Activated CD4-positive, alpha-beta T cell treated with anti-CD3 and anti-CD28 coated beads for 36 hours (primary cell): ENCODE measurements at places on chromosomes 1 and 21.

- DNase-seq: no peak
Measured at GRCh38 chr21:34885125-34885524, 164.0 kb downstream of the RUNX1 start.

DNA sequence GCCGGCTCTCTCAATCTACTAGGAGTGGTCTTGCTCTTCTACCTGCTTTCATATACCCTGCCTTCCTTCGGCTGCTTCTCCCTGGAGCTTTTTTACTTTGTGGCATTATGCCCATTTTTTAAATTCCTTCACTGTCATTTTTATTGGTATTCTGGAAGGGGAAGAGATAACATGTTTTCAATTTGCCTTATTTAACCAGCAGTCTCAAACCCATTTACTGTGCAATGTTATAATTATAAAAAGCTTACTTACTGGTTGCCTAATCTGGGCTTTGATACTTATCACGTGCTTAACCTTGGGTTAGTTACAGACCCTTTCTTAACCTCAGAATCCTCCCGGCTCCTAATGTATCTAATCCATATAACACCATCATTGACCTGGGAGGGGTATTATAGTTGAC is 128.1 kb downstream of the SIPA1L2 start:
- no peak for DNase-seq

DNA sequence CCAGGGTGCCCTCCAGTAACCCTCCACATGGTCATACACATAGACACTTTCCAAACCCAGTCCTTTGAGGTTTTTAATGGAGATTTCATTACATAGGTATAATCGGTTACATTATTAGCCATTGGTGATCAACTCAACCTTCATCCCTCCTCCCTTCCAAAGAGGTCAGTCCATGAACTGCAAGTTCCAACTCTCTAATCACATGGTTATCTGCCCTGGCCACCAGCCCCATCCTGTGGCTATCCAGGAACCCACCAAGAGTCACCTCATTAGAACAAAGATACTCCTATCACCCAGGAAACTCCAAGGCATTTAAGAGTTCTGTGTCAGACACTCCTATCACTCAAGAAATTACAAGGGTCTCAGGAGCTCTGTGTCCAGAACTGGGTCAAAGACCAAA is 12.2 kb downstream of the ATP1A4 start:
- no peak for DNase-seq

DNA sequence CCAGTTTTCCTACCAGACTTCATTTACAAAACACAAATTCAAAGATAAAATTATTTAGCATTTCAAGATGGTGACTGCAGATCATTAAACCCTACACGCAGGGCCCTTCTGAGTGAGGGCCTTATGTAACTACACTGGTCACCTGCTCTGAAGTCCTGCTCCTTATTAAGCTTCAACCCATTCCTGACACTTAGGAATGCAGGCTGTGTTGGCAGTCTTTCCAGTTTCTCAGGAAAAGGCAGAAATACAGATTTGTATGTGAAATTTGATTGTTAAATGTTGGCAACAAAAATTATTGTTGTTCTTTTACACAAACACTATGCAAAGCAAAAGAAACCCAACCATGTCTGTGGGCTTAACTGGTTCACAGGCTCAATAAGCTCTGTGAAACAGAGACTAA is 25.8 kb upstream of the BCAS2 start:
- DNase-seq: no peak

DNA sequence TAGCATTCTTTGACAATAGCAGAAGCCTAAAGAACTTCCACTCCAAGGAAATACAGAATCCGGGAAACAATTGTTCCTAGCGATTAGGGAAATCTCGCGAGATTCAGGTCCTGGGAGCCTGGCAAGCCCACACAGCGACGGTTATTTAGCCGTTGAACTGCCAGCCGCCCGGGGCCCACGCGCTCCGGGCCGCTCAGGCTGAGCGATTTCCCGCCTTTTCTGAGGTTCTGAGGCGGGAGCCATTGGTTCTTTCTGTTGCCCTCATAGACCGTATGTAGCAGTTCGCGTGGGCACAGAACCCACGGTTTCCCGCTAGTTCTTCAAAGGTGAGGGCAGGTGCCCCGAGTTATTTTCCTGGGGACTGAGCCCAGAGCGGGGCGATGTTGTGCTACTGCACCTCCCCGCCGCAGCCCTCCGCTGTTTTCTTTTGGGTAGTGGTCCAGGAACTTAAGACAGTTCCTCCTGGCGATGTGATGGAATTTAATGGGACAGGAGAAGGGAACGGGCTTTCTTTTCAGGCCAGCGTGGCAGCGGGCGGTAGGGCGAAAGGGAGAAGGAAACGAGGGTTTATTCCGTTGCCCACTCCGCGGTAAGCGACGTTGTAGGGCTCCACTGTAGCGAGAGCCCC is at the start of gene SYCP1:
Gene SYCP1, plus strand, starts transcription at position 171 of the 628 bp plus-strand sequence. CDS start 602 bp downstream, outside the sequence.
- DNase-seq: peak; percentile 20

GRCh38 chr1:87212431-87213134 is 116.1 kb upstream of the LMO4 start:
- DNase-seq: no peak

DNA sequence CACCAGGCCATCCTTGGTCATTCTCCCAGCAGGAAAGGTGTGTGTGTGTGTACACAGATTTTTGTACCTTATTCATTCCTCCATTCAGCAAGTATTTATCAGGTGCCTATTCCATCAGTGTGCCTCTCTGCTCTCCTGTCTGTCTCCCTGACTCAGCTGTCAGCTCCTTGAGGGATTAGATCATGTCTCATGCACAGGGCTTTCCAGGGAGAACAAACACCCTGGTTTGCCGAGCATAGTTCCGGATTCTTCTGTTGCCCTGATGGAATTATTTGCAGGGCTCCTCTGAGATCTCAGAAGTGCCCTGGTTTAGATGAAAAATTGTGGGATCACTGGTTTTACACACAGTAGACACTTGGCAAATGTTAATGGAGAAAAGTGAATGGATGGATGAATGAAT is 8.1 kb upstream of the SDHB start:
- DNase-seq: no peak

GRCh38 chr21:40373761-40374160 is 473.2 kb downstream of the DSCAM start:
- no peak for DNase-seq

DNA sequence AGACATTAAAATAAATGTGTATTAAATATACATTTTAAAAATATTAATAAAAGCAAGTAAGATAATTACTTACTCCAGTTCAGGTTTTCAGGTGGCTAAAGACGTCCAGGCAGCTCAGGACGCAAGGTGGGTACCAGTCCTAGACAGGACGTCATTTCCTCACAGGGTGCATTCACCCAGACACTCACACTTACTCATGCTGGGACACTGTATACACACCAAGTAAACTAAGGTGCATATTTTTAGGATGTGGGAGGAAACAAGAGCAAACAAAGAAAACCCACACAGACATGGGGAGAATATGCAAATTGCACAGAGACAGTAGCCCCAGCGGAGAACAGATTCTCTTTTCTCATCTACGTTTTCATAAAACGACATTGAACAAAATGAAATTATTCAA is 457.9 kb downstream of the BRINP3 start:
- DNase-seq: no peak

DNA sequence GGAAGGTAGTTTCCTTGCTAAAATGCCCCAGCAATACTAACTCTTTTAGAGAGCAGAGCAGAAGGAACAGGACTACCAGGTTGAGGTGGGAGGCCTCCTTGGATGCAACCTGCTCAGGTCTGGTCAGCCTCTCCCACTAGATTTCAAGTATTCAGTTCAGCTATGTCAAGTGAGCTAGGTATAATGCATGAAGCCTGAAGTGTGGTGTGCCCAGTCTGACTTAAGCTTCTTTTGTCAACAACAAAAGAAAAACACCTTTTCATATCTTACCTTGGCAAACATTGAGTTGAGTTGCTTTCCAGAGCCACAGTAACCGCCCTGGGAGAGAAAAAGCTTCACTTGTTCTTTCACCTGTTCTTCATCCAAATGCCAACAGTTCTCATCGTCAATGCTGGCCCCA is 47.8 kb downstream of the UROD start:
- no peak for DNase-seq

DNA sequence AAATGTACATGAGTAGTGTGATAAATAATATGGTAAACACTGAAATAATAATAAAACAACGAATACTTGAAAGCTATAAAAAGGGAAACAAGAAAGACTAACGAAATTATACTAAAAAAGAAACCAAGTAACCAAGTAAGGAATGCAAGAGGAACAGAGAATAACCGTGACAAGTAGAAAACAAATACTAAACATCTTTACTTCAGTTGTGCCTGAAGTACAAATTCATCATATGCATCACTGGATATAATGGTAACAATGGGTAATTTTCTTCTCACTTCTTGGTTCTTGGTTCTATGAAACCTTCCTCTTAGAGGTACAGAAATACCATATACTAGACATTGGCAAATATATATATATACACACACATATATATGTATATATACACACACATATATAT is 1093.6 kb upstream of the B3GALT2 start:
- DNase-seq: no peak

DNA sequence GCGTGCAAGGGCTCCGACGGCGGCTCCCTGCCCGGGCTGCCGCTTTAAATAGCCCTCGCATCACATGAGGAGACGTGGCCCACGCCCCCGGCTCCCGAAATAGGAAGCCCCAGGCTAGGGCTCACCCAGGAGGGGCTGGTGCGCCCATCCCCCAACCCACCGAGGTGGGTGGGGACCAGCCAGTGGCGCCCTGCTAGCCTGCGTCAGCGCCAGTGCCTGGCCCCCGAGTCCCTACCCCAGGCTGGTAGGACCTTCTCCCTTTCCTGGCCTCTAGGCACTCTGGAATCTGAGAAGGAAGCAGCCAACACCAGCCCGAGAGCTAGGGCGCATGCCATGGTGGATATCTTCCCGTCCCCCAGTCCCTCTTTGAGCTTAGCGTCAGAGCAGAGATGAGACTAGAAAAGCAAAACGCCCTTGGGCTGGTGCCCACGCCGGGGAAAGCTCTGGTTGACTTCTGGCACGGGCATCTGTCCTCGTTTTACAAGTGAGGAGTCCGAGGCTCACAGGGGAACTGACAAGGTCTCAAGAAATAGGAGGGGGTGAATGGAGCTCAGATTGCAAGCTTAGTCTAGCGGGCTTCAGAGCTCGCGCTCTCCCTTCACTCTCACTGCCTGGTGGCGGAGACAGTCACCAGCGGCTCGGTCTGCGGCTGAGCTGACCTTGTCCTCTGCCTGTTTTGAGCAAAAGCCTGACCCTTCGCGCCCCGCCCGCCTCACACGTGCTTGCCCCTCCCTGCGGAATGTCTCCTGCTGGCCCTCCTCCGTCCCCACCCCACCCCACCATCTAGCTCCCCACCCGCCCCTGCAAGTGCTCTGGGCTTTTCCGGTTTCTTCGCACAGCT is at the start of gene FABP3:
Gene FABP3, minus strand, starts transcription at position 21 of the 841 bp plus-strand sequence. CDS start 62 bp downstream, outside the sequence.
- peak; percentile 46 for DNase-seq

- DNase-seq: peak; percentile 76
Measured at GRCh38 chr1:207077470-207078377, 10.9 kb upstream of the C4BPB start.

DNA sequence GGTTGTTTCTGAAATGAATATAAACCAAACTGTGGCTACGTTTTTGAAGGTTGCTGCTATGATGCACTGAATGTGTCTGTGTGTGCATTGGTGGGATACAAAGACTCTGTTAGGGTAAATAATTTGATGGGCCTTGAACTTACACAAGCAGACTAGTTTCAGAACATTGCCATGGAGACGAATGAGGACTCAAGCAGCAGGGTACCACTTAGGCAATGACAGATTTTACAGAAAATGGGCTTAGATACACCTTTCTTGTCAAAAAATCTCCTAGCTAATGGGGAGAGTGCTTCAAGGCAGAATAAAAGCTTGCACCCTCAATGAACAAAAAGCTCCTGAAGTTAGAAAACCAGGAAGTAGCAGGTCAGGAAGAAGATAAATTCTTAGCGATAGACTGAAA is 55.7 kb downstream of the IER5 start:
- no peak for DNase-seq

- no peak for DNase-seq
Measured at GRCh38 chr1:235315735-235316134, 12.2 kb downstream of the ARID4B start.

- no peak for DNase-seq
Measured at GRCh38 chr1:99163671-99164070, 100.6 kb upstream of the PLPPR4 start.

GRCh38 chr1:218741852-218742251 is 396.7 kb downstream of the TGFB2 start:
- no peak for DNase-seq

- no peak for DNase-seq
Measured at GRCh38 chr1:53203466-53203865, 6.8 kb downstream of the CPT2 start.

GRCh38 chr1:187411118-187411517 is 582.4 kb downstream of the PLA2G4A start:
- DNase-seq: no peak

DNA sequence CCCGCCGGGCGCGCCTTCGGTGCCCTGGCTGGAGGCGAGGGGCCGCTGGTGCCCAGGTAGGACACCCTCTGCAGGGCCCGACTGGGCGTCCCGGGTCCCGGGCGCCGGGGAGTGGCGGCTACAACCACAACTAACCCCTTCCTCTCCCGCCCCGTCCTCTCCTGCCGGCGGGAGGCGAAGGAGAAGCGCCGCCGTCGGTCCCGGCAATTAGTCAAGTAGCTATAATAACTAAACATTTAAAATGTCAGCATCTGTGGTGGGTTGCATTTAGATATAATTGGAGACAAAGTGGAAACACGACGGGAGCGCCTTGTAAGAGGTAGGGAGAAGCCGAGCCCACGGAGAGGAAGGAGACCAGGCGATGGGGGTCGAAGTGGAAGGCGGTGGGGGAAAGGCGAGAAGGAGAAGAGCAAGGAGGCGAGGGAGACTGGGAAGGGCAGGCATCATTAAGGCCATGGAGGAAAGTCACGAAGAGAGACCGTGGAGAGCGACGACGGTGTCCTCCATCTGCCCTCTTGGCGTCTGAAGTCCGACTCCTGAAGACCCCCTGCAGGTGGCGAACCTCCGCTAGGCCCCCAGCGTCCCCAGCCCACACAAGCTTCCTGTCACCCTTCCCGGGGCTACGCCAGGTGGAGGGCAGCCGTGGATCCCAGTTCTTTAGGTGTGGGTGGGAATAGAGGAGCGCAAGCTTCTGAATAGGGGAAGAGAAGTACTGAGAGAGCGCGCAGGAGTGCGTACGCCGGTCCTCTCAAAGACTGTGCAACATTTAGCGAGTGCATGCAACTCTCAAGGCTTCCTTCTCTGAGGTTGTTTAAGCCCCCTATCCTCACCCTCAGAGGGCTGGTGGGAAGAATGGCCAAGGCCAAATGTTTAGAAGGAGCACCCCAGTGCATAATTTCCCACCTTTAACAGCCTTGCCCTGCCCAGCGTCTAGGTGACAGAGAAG is 1.6 kb downstream of the CNIH3 start:
- DNase-seq: no peak

GRCh38 chr1:46580140-46580903 is 23.7 kb downstream of the MKNK1 start:
- no peak for DNase-seq

GRCh38 chr1:10515301-10515975 is 40.7 kb downstream of the PEX14 start:
- DNase-seq: no peak

- no peak for DNase-seq
Measured at GRCh38 chr1:15885269-15885668, 37.8 kb downstream of the SPEN start.

- peak; percentile 84 for DNase-seq
Measured at GRCh38 chr1:52636721-52637695, 4.0 kb downstream of the SHISAL2A start.

GRCh38 chr1:103274886-103275285 is 166.6 kb upstream of the COL11A1 start:
- no peak for DNase-seq

- DNase-seq: no peak
Measured at GRCh38 chr1:165629848-165630628, 996 bp upstream of the MGST3 start.

- DNase-seq: no peak
Measured at GRCh38 chr1:2397007-2397679, 5.5 kb downstream of the RER1 start.
